Activated naive CD8-positive, alpha-beta T cell treated with anti-CD3 and anti-CD28 coated beads for 36 hours (primary cell): ENCODE measurements at places on chromosomes 1 and 21.

DNA sequence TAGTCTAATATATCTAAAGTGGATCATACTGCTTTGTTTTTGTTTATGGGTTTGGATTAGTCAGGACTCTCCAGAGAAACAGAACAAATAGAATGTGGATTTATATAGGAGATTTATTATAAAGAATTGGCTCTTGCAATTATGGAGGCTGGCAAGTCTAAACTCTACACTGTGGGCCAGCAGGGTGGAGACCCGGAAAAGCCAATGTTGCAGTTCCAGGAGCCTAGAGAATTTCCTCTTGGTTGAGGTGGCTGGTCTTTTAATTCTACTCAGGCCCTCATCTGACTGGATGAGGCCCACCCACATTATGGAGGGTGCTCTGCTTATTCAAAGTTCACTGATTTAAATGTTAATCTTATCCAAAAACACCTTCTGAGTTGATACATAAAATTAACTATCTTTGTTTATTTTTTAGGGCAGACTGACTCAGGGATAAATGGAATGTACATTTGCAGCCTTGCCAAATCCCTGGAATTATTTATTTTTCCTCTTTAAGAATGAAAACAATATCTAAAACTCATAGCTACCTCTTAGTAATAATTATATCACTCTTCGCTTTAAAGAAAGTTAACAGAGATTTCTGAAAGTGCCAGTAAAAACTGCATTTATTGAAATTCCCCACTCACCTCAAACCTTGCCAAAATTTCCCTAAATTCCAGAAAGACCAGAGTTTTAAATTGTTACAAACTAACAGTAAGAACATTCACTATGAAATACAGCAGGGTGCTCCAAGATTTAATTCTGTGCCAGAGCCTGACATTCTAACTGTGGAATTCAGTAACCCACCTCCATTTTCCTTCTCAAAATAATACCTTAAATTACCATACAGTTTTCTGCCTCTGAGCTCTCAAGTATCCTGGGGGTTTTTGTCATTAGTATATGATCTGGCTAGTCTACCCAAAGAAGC, 36.6 kb upstream of the SSX2IP start:
- H3K4me3 ChIP-seq = no peak overlapping the region
- no peaks in the 10 kb centered on the region for H3K36me3 ChIP-seq

DNA sequence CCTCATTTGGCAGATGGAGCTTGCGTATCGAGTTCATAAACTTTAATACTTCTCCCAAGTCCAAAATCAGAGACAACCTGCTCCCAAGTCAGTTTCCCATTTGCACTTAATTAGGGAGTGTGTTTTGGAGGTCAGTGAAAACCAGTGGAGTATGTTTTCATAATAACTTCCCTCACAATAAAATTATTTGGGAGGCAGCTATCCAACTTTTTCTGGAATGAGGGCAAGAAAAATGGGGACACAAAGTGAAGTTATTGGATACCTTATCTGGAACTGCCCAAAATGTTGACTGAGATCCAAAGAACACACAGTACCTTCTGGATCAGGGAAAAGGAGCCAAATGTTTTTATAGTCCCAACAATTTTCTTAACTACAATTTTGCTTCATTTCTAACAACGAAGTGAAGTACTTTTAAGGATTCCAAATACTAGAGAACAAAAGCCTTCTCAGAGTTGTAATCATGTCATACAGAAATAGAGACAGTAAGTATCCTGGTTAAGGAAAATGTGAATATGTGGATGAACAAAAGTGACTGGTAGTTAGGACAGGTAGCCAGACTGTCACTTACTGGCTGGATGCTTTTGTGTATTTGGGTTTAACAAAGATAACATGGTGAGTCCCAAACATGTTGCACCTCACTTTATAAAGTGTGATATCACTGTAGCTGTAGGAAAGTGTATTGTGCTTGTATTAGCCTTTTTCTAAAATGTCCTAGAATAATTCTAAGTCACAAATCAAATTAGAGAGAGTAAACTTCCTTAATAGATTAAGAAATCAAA, 325.0 kb downstream of the HLX start:
- no peaks in the 10 kb centered on the region for H3K36me3 ChIP-seq
- H3K27me3 ChIP-seq = no peaks in the 10 kb centered on the region
- no peak overlapping the region for H3K4me3 ChIP-seq
- peaks cover 2% of the 10 kb centered on the region for H3K4me1 ChIP-seq
- no peak overlapping the region for H3K27ac ChIP-seq

DNA sequence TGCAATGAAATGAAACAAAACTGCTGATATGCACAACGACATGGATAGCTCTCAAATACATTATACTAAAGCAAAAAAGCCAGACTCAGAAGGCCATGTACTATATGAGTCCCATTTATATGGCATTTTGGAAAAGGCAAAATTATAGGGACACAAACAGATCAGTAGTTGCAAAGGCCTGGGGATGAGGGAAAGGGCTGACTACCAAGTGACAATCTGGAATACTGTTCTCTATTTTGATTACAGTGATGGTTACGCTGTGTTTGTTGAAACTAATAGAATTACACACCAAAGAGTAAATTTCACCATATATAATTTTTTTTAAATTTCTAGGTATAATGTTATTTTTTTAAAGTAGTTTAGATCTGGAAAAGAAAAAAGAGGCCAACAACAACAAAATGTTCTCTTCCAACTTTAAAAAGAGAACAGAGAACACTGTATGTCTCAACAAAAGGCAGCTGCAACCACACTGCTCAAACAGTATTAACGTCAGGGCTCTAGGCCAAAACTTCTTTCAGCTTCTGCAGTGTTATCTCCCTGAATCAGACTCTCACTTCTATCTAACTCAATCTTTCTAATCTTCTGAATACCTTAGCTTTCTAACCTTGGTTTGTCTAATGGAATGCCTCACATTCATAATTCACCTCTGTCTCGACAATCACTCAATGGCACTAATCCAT, 75.8 kb downstream of the FOXJ3 start:
- no peak overlapping the region for H3K4me3 ChIP-seq
- peaks cover 42% of the 10 kb centered on the region for H3K4me1 ChIP-seq
- peaks cover 51% of the 10 kb centered on the region for H3K36me3 ChIP-seq
- DNase-seq = no peak
- no peaks in the 10 kb centered on the region for H3K27me3 ChIP-seq

DNA sequence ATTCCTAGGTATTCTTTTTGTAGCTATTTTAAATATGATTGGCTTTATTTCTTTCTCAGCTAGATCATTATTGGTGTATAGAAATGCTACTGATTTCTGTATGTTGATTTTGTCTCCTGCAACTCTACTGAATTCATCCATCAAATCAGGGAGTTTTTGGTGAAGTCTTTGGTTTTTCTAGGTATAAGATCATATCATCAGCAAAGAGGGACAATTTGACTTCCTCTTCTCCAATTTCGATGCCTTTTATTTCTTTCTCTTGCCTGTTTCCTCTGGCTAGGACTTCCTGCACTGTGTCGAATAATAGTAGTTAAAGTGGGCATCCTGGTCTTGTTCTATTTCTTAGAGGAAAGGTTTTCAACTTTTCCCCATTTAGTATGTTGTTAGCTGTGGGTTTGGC, 27.5 kb upstream of the PRKACB start:
- H3K4me3 ChIP-seq = no peak overlapping the region
- H3K27me3 ChIP-seq = no peaks in the 10 kb centered on the region

DNA sequence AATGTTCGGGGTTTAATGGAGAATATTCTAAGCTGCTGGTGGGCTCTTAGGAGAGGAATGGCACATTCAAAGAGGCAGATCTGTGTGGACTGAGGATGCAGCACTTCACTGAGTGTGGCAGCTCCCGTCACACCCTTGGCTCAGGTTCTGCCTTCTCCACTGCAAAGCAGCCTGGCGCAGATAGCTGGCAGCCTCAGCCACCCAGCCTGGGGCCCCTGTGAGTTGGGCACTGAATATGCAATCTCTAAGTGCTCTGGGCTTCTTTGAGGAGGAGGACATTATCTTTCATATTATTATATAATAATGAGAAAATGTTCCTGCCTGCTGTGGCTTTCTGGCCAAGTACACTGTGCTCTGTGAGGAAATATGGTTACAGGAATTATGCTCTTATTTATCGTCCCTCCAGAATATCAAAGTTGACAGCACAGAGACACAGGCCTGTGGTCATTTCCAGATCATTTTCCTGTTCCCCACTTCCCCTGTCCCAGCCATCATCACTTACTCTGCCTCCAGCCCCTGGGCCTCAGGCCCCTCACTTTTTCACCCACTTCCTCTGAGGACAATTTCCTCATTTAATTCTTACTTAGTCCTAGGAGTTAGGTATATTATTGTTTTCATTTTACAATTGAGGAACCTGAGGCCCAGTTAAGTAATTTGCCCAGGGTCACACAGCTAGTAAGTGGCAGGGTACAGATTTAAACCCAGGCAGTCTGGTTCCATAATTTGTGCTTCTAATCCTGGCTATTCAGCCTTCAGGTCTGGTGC, 53.6 kb downstream of the MAB21L3 start:
- H3K4me3 ChIP-seq = no peak overlapping the region
- peaks cover 7% of the 10 kb centered on the region for H3K4me1 ChIP-seq
- no peaks in the 10 kb centered on the region for H3K27me3 ChIP-seq
- DNase-seq = no peak

GRCh38 chr1:22509815-22510214, 53.5 kb upstream of the EPHA8 start:
- no peak for DNase-seq
- H3K4me3 ChIP-seq = no peak overlapping the region
- no peak overlapping the region for H3K27ac ChIP-seq
- H3K27me3 ChIP-seq = no peaks in the 10 kb centered on the region

DNA sequence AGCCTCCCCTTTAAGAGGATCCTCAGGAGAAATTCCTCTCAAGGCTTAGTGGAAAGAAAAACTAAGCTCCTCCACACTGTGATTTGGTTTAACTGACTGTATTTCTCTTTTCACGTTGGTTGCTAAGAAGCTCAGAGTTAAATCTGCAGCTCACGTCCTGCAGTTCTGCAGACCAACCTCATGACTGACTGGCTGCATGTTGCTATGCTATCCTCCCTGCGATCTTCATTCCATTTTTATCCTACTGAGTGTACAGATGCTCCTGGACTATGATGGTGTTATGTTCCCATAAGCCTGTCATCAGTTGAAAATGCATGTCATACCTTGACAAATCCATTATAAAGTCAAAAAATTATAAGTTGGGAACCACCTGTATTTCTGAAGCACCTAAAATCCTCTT, 34.6 kb downstream of the FAM163A start:
- H3K27ac ChIP-seq = no peak overlapping the region
- H3K4me1 ChIP-seq = no peaks in the 10 kb centered on the region
- no peaks in the 10 kb centered on the region for H3K27me3 ChIP-seq

DNA sequence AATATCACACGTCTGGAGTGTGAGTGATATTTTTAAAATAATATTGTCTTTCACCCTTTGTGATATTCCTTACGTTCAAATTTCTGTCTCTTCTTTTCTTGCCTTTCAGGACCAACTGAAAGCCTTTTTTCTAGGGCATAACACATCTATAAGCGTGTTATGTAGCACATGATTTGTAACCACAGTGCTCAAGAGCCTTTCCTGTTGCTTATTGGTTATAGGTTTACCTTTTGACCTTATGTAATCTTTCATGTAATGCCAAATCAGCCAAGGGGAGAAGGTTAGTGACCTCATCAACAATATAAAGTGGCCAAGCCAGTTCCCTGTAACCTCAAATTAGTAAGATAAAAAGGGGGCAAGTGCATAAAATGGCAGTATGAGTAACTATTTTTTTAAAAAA, 480.2 kb downstream of the AMY1C start:
- no peak overlapping the region for H3K4me3 ChIP-seq
- H3K27ac ChIP-seq = no peak overlapping the region
- H3K36me3 ChIP-seq = no peaks in the 10 kb centered on the region
- no peak for DNase-seq

- H3K27me3 ChIP-seq = peaks cover 8% of the 10 kb centered on the region
- H3K4me3 ChIP-seq = no peak overlapping the region
- H3K36me3 ChIP-seq = no peaks in the 10 kb centered on the region
- H3K4me1 ChIP-seq = no peaks in the 10 kb centered on the region
- no peak overlapping the region for H3K27ac ChIP-seq
Observed at GRCh38 chr1:158407092-158407491, 7.8 kb upstream of the OR10T2 start.

DNA sequence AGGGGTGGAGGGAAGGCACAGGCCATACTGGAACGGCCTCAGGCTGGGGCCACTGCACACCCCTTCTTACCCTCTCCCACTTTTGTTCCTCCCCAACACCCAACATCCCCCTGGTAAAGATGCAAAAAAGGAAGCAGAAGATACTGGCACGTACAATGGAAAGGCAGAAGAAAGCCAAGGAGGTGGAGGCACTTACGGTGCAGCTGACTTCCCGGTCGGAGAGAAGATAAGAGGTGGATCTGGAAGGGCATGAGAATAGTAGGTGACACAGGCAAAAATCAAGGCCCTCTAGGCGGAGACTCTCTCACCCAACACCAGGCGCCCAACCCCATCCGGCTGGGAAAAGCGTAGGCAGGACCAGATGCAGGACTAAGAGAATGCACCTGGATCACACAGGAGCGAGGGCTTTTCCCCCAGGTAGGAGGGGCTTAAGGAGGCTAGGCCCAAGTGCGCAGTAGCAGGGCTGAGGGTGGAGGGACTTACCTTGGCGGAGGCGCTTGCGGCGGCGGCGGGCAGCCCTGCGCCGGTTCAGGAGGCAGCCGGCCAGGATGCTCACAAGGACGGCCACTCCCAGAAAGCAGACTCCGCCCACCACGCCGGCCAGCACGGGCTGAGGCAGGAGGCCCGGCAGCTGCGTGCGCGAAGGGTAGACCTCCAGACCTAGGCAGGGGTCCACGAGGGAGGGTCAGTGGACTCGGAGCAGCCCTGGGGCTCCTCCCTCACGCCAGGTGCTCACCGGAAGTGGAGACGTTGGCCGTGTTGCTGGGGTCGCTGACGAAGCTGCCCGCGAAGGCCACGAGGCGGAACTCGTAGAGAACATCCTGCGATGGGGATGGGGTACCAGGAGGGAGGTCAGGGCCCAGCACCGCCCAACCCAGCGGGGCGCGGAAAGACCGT, 4.1 kb upstream of the TAGLN2 start:
- H3K4me1 ChIP-seq = peaks cover 8% of the 10 kb centered on the region
- peaks cover 2% of the 10 kb centered on the region for H3K36me3 ChIP-seq
- DNase-seq = no peak
- no peak overlapping the region for H3K27ac ChIP-seq
- no peaks in the 10 kb centered on the region for H3K27me3 ChIP-seq

GRCh38 chr1:60149251-60149650, 75.7 kb upstream of the C1orf87 start:
- no peaks in the 10 kb centered on the region for H3K36me3 ChIP-seq
- H3K27me3 ChIP-seq = peaks cover 15% of the 10 kb centered on the region
- H3K27ac ChIP-seq = no peak overlapping the region
- H3K4me3 ChIP-seq = no peak overlapping the region
- DNase-seq = no peak

GRCh38 chr1:245969283-245969682, 537.8 kb downstream of the SMYD3 start:
- no peak overlapping the region for H3K4me3 ChIP-seq
- H3K36me3 ChIP-seq = peaks cover 10% of the 10 kb centered on the region
- no peak for DNase-seq
- H3K4me1 ChIP-seq = peaks cover 5% of the 10 kb centered on the region
- no peak overlapping the region for H3K27ac ChIP-seq
